ENCODE measurements at places on chromosomes 16 and 17. TPM values are rescaled to one million over a fixed set of nuclear protein-coding genes. Genes with fewer than 3 reads are reported as not detected.

GRCh38 chr17:4881761-4882555 is 17.4 kb upstream of the C17orf107 start:
- H3K27me3 ChIP-seq: no peaks in the 10 kb centered on the region
- H3K4me3 ChIP-seq: no peak overlapping the region
- H3K4me1 ChIP-seq: peaks cover 8% of the 10 kb centered on the region
- H3K27ac ChIP-seq: no peak overlapping the region

- peaks cover 5% of the 10 kb centered on the region for H3K4me1 ChIP-seq
- no peaks in the 10 kb centered on the region for H3K36me3 ChIP-seq
- H3K4me3 ChIP-seq: no peak overlapping the region
- H3K27ac ChIP-seq: no peak overlapping the region
- no peak for DNase-seq
These were observed 26.8 kb upstream of the CAPN15 start for GRCh38 chr16:500709-501108.

GRCh38 chr17:39915559-39915958 is 2.9 kb downstream of the GSDMB start:
- H3K36me3 ChIP-seq: peaks cover 48% of the 10 kb centered on the region
- no peak overlapping the region for H3K27ac ChIP-seq
- H3K4me1 ChIP-seq: peaks cover 9% of the 10 kb centered on the region
- no peak for DNase-seq
- no peaks in the 10 kb centered on the region for H3K27me3 ChIP-seq

GRCh38 chr17:76811834-76812233 is 56.4 kb upstream of the MGAT5B start:
- H3K27me3 ChIP-seq: no peaks in the 10 kb centered on the region
- no peak overlapping the region for H3K27ac ChIP-seq
- H3K4me3 ChIP-seq: no peak overlapping the region
- H3K4me1 ChIP-seq: no peaks in the 10 kb centered on the region

GRCh38 chr17:58352596-58353388 is 791 bp upstream of the SUPT4H1 start:
- H3K4me1 ChIP-seq: peaks cover 44% of the 10 kb centered on the region
- DNase-seq: peak; percentile 39
- no peaks in the 10 kb centered on the region for H3K27me3 ChIP-seq
- H3K36me3 ChIP-seq: peaks cover 34% of the 10 kb centered on the region

DNA sequence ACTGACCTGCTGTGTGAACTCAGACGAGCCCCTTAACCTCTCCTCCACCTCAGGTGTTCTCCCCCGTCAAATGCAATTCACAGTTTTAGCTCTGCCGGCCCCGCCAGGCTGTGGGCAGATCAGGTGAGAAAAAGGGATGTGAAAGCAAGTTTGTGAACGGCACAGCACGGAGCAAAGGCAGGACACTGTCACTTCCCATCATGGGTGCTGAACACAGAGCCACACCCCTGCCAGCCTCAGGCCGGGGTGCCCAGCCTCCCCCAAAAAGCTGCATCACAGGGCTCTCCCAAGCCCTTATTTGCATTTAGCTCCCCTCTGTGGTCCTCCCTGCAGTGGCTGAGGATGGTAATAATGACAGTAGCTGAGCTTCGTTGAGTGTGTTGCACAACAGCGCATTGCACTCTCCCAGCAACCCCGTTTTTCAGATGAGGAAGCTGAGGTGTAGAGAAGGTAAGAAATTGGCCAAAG is 88.8 kb upstream of the TNRC6C start:
- DNase-seq: no peak
- H3K36me3 ChIP-seq: no peaks in the 10 kb centered on the region
- no peaks in the 10 kb centered on the region for H3K27me3 ChIP-seq
- no peak overlapping the region for H3K27ac ChIP-seq
- peaks cover 5% of the 10 kb centered on the region for H3K4me1 ChIP-seq
- no peak overlapping the region for H3K4me3 ChIP-seq

- DNase-seq: no peak
- H3K36me3 ChIP-seq: peaks cover 47% of the 10 kb centered on the region
- no peaks in the 10 kb centered on the region for H3K4me1 ChIP-seq
- no peak overlapping the region for H3K27ac ChIP-seq
- no peaks in the 10 kb centered on the region for H3K27me3 ChIP-seq
These were observed 32.3 kb upstream of the CAPN15 start for GRCh38 chr16:495127-495748.

GRCh38 chr17:48510761-48511604 is 19.8 kb downstream of the HOXB1 start:
- no peak for DNase-seq
- no peaks in the 10 kb centered on the region for H3K4me1 ChIP-seq
- no peak overlapping the region for H3K27ac ChIP-seq

GRCh38 chr17:4648741-4649140 is 7.3 kb upstream of the ALOX15 start:
- H3K4me3 ChIP-seq: no peak overlapping the region
- H3K27me3 ChIP-seq: no peaks in the 10 kb centered on the region
- H3K36me3 ChIP-seq: no peaks in the 10 kb centered on the region
- no peaks in the 10 kb centered on the region for H3K4me1 ChIP-seq
- DNase-seq: no peak

- DNase-seq: no peak
- H3K4me1 ChIP-seq: no peaks in the 10 kb centered on the region
- H3K4me3 ChIP-seq: no peak overlapping the region
- peaks cover 44% of the 10 kb centered on the region for H3K36me3 ChIP-seq
- H3K27me3 ChIP-seq: no peaks in the 10 kb centered on the region
These were observed 10.8 kb downstream of the TP53 start for GRCh38 chr17:7676533-7676932.

GRCh38 chr16:49483651-49484450 is 110.2 kb downstream of the C16orf78 start:
- no peaks in the 10 kb centered on the region for H3K27me3 ChIP-seq
- DNase-seq: no peak
- H3K36me3 ChIP-seq: no peaks in the 10 kb centered on the region
- H3K27ac ChIP-seq: no peak overlapping the region

- no peak for DNase-seq
- no peaks in the 10 kb centered on the region for H3K36me3 ChIP-seq
- H3K27me3 ChIP-seq: no peaks in the 10 kb centered on the region
- no peak overlapping the region for H3K4me3 ChIP-seq
These were observed 12.3 kb upstream of the CCL2 start for GRCh38 chr17:34242587-34243363.

DNA sequence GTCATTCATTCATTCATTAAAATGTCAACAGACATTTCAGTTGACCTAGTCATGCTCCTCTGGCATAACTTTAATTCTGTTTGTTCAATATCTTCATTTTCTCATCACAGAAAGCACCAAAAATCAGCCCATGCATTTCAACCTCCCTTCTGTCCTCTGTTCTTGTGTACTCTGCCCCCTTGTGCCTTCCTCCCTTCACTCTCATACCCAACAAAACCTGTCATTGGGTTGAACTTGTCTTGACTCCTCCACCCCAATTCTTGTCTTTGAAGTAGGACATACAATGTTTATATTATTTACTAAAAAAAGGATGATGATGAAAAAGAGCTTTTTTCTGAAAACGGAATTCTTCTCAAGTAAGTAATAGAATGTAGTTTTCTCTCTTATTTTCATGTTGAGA is 43.8 kb downstream of the COX10 start:
- H3K27ac ChIP-seq: no peak overlapping the region
- no peaks in the 10 kb centered on the region for H3K27me3 ChIP-seq
- no peaks in the 10 kb centered on the region for H3K36me3 ChIP-seq
- no peaks in the 10 kb centered on the region for H3K4me1 ChIP-seq

DNA sequence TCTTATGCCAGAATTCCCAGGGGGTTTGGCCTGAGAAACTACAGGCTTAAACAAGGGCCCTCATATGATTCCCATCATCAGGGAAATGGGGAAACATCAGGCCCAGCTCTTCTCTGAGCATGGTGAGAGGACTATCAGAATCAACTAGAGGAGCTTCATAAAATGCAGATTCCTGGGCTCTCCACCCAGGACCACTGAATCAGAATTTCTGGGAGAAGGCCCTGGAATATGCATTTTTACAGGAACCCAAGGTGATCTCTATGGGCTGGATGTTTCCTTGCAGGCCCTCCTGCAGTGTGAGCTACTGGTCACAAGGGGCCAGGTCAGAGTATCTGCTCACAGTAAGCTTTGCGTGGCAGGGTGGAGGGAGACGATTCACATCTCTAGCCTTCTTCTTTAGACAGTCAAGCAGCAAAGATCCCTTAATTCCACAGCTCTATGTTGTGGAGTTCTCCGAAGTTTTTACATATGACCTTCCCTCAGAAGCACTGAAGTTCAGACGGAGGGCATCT is 38.8 kb upstream of the HOXB13 start:
- DNase-seq: no peak
- H3K4me1 ChIP-seq: no peaks in the 10 kb centered on the region
- no peak overlapping the region for H3K27ac ChIP-seq
- H3K4me3 ChIP-seq: no peak overlapping the region
- peaks cover 50% of the 10 kb centered on the region for H3K27me3 ChIP-seq

GRCh38 chr17:31696184-31696602 is 162.9 kb downstream of the COPRS start:
- H3K4me3 ChIP-seq: no peak overlapping the region
- H3K36me3 ChIP-seq: no peaks in the 10 kb centered on the region
- H3K27ac ChIP-seq: peak overlapping the region; percentile 81

DNA sequence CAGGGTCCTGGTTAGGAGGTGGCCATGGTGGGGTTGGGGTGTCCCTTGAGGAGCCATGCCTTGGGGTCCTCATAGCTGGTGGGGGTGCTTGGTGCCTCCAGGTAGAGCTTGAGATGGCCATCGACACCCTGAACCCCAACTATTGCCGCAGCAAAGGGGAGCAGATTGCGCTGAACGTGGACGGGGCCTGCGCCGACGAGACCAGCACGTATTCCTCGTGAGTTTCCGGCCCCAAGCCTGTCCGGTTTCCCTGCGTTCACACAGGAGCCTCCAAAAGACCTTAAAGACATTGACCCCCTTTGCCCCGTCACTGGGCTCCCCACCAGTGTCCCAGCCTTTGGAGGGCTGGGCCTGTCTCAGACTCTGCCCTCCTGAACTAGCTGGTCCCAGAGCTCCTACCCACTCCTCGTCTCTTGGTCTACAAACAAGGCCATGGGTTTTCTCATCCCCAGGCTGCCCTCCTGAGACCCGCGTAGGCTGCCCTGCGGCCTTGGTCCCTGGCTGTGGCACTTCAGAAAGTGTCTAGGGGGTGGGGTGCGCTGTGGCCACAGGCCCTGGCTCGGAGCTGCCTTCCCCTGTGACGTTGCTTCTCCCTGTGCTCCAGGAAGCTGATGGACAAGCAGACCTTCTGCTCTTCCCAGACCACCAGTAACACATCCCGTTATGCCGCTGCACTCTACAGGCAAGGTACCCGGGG is 11.8 kb downstream of the POLR3E start:
- H3K36me3 ChIP-seq: peaks cover 100% of the 10 kb centered on the region
- DNase-seq: no peak
- no peaks in the 10 kb centered on the region for H3K27me3 ChIP-seq
- H3K27ac ChIP-seq: no peak overlapping the region
- H3K4me1 ChIP-seq: no peaks in the 10 kb centered on the region

- peak overlapping the region; percentile 64 for H3K27ac ChIP-seq
- peaks cover 15% of the 10 kb centered on the region for H3K36me3 ChIP-seq
- H3K27me3 ChIP-seq: no peaks in the 10 kb centered on the region
- DNase-seq: no peak
- no peaks in the 10 kb centered on the region for H3K4me1 ChIP-seq
These were observed 20.3 kb downstream of the METRNL start for GRCh38 chr17:83099570-83100181.

NETO2 gene
- total RNA-seq: 1.7 TPM

ITGB3 gene
- total RNA-seq: 7.5 TPM

SECTM1 gene
- total RNA-seq: 3.6 TPM

KRTAP16-1 gene
- not detected for total RNA-seq

OTOP2 gene
- not detected for total RNA-seq

PRM2 gene
- total RNA-seq: not detected

TBC1D3B gene
- total RNA-seq: 3.3 TPM

TPSD1 gene
- 0.38 TPM for total RNA-seq

CNTNAP4 gene
- total RNA-seq: not detected

NTN3 gene
- 0.12 TPM for total RNA-seq

SLC6A2 gene
- not detected for total RNA-seq

LGALS9C gene
- not detected for total RNA-seq
